ENCODE measurements at places on chromosomes 3 and 15.

DNA sequence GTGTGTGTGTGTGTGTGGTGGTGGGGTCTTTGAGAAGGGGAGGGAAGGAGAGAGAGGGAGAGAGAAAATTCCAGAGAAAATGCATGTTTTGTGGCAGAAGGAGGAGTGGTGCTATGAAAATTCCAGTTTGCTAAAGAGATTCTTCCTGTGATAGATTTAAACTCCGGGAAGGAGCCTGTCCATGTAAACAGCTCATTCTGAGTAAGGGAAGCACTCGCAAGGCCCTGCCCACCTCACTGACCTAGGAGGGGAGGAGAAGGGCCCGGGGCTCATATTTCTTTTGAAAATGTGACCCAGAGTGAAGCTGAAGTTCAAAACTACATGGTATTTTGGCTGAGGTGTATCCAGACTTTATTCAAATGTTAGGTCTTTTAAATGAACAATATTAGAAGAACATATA is 41.3 kb downstream of the ADAMTSL3 start:
- DNase-seq, result no peak

- DNase-seq, result no peak
These were observed 49.7 kb downstream of the MAGEF1 start for GRCh38 chr3:184662187-184662586.

DNA sequence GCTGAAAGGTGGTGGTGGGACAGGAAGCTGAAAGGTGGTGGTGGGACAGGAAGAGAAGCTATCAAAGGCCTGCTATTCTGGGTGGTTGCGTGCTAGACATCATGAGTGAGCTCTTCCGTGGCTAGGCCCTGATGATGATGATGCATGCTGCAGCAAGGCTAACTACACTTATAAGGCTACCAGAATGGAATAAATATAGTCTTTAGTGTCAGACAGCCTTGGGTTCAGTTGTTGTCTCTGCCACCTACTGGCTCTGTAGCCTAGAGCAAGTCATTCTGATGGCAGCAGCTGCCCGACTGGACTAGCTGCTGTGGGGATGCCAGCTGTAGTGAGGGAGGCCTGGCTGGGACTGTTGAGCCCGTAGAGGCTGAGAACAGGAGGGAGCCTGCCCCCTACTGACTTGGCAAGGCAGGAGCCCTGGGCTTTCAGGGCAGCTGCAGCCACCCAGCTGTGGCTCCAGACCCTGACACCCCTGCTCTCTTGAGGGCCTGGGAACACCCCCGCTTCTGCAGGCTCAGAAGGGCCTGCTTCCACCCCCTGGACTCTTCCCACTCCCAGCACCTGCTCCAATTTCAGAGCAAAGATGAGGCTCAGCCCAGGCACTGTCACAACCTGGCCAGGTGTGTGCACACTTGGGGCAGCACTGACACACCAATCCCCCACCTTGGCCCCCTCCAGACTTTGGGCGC is 21.4 kb upstream of the ZBED2 start:
- DNase-seq, result no peak

GRCh38 chr15:69760258-69760845 is 307.7 kb downstream of the RPLP1 start:
- DNase-seq, result no peak

DNA sequence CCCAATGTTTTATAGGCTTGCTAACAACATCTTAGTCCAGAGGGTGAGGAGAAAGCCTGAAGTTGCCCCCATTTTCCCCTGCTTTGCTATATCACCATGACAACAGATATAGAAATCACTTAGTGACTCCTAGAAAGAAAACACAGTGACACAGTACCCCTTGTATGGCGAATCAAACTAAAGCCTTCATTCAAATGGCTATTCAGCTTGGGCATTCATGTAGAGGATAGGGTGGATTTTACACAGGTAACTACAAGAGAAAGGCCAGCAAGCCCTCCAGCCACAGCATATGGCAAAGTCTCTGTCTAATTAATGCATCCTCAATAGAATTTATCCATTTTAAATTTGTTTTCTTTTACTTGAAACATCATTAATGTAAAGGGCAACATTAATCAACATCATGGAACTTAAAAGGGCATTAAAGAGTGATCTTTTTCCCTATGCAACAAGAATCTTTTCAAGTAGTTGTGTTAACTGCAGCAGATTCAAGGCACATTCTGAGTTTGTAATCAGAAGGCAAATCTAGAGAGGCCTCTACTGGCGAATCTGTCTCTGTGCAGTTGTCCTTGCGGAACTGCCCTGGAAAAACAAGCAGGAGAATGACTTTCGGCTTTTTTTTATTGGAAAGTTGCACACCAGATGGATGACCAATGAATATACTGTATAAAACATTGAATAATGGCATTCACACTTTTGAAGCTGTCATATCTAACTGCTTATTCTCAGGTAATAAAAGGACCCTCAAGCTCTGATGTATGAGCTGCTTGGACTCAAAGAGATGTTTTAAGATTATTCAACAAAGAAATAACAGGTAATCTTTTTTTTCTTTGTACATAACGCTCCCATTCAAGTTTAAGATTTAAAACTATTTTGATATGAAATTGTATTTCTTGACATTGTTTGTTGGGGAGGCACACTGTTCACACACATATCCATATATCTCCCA is 621.7 kb upstream of the AGTR1 start:
- no peak for DNase-seq

- DNase-seq, result peak; percentile 83
These were observed 4.3 kb downstream of the DAZL start for GRCh38 chr3:16600780-16601536.

- no peak for DNase-seq
These were observed 417.9 kb downstream of the MECOM start for GRCh38 chr3:169245631-169246030.

GRCh38 chr3:69878254-69878653 is 121.3 kb upstream of the SAMMSON start:
- no peak for DNase-seq

- no peak for DNase-seq
These were observed 34.8 kb upstream of the ARHGEF3 start for GRCh38 chr3:56836276-56837163.

GRCh38 chr3:163362151-163362550 is 1716.1 kb downstream of the SI start:
- DNase-seq, result no peak

DNA sequence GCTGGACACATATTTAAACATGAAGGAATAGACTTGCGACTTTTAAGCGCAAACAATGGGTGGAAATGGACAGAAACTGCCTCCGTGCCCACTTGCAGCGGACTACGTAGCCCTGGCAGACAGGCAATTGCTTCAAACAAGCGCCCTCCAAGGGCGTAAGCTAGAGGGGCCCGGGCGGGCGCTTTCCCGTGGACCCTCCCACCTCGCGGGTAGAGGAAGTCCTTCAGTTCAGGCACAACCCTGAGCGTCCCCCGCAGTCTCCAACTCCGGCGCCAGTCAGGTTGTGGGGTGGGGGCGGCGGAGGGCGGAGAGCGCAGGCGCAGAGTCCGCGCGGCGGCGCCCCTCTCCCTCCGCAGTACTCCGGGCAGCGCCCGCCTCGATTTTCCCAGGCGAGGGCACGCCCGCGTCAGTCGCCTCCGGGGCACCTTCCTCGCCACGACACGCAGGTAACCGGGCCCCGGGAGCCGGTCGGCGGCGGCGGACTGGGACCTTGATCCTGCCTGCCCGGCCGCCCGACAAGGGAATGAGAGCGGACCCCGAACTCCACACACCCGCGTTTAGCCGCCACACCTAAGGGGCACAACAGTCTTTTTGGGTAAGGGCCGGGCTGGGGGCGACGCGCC is at the start of gene SLC35G2:
Gene SLC35G2, plus strand, starts transcription at position 358 of the 623 bp plus-strand sequence. CDS start 35,335 bp downstream, outside the sequence.
- DNase-seq, result peak; percentile 82

DNA sequence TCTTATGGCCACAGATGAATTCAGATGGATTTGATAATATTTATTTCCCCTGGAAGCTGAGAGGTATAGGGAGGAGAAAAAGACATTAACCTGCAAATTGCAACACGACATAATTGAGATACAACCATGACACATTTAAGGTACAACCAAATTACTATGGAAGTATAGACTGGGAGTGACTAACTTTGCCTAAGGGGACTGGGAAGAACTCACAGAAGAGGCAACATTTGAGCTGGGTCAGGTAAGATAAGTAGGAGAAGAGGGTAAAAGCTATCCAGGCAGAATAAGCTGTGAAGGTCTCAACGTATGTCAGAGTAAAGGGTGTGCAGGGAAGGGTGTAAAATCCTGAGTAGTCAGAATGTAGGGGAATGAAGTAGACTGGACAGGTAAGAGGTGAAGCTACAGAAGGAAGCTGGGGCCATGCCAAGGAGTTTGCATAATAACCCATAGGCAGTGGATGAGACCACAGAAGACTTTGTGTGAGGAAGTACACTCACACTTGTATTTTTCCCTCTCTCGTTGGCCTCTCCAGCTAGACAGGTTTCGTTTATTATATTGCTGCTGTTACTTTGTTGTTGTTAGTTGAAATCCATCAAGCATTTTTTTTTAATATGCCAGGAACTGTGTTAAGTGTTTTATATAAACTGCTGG is 28.0 kb upstream of the PTX3 start:
- no peak for DNase-seq

DNA sequence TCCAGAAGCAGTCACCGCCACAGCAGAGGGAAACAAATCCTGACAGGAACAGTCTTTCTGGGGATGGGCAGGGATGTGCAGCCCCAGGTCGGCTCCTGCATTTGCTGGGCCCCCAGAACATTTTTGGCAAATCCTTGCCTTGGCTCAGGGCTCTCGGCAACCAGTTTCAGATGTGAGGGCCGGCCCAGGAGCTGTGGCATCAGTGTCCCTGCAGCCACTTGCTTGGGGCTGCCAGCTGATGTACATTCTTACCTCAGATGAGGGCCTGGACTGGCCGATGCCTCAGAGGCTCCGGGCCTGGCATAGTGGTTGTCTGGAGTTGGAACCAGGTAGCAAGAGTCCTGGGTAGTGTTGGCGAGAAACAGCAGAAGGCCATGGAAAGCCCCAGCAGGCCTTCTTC is 4.2 kb downstream of the CYB561D2 start:
- DNase-seq, result no peak

DNA sequence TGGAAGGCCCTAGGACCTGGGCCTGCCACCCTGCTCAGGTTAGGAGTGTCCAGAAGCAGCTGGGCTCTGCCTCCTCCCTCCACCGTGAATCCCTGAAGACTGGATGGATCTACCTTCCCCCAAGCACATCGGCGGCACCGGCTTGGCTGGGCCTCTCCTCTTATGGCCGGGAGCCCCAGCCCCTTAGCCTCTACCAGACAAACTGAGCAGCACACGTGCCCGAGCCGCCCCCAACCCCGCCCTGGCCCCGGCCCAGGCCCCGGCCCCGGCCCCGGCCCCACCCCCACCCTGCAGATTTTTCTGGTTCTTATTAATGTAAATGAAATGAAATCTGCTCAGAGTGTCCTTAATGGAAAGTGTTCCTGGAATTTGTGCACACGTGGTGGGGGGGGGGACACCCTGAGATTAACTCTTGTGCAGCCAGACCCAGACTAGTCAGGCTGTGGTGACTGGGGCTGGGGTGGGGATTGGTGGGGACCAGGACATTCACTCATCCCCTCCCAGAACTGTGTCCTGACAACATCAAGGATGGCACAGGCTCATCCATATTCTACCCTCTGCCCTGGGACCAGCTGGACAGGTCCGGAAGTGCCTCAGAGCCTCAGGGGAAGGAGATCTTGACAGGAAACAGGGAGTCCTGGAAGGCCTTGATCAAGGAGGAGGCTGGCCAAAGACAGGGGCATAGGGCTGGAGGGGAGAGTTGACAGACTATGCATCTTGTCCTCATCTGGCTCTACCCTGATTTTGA is 30.9 kb upstream of the SEMA3F start:
- DNase-seq, result no peak

DNA sequence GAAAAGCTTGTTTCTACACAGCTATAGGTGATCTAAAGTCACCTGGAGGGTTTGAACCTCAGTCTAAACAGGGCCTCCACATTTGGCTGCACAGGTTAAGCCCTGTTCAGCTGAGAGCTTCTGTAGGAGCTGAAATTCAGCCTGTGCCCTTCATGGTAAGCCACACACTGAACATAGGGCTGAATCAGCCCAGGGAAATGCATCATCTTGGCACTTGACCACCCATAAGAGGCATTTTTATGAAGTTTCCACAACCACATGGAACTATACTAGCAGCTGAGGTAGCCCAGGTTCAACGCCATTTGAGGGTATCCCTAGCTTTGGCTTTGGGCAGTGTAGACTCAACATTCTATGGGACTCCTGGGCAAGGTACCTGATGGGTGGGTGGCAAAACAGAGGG is 126.8 kb downstream of the FAM174B start:
- no peak for DNase-seq

DNA sequence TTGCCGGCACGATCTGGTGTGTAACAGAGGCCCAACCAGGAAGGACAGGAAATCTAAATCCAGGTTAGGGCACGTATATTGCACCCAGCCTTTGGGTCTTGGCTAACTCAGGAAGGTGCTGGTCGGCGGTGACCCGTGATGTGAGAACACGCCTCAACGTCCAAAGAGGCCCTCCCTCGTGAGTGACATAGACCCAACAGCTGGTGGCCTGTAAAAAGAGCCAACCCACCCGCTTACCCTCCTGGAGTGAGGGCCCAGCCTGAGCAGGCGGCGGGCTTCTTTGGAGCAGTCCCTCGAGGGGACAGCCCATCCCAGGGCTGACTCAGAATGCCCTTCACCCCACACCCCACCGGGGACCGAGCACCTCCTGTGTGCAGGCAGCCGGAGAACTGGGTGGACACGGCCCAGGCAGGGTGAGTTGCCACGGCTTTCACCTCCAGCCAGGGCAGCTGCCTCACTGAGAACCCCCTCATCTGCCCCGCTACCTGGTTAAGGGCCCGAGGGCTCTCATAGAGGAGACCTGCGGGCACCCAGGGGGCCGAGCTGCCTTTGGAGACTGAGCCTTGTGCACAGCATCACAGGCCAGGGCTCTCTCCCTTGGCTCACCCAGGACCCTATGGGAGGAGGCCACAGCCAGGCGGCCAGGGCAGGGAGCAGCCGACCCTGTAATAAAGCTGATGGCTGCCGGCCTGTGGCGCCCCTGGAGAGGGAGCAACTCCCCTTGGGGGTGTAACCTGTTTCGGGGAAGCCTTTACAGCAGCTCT is 41.8 kb downstream of the ZNF710 start:
- DNase-seq, result peak; percentile 62

GRCh38 chr3:21508246-21508645 is 242.8 kb downstream of the ZNF385D start:
- no peak for DNase-seq

- no peak for DNase-seq
These were observed 19.5 kb downstream of the EIF4E3 start for GRCh38 chr3:71705681-71706080.

GRCh38 chr3:55090291-55090690 is 162.4 kb upstream of the LRTM1 start:
- DNase-seq, result no peak

DNA sequence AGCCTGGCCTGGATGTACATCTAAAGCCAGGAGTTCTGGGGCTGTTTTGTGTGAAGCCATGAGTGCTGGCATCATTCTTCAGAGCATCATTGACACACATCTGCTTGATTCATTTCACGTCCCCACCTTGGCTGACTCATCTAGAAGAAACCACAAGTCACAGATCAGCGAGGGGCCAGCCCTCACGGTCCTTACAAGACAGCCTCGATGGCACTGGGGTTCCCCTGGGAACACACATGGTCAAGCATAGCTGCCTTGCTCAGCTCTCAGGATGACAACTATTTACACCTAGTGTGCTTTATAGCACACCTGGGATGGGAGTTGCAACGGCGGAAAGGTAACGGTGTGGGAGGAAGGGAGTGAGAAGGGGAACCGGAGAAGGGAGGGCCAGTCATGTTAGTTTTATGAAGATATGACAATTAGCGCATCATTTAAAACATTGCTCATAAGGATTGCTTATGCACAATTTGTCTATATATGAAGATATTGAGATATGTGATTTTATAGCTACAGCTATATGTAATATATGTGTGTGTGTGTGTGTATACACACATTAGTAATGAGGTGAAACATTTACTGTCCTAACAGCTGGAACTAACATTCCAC is 227.1 kb downstream of the RPLP1 start:
- no peak for DNase-seq

- no peak for DNase-seq
These were observed 128.9 kb upstream of the BHLHE40 start for GRCh38 chr3:4850211-4850927.
